ENCODE measurements at places on chromosomes 5 and 9.

DNA sequence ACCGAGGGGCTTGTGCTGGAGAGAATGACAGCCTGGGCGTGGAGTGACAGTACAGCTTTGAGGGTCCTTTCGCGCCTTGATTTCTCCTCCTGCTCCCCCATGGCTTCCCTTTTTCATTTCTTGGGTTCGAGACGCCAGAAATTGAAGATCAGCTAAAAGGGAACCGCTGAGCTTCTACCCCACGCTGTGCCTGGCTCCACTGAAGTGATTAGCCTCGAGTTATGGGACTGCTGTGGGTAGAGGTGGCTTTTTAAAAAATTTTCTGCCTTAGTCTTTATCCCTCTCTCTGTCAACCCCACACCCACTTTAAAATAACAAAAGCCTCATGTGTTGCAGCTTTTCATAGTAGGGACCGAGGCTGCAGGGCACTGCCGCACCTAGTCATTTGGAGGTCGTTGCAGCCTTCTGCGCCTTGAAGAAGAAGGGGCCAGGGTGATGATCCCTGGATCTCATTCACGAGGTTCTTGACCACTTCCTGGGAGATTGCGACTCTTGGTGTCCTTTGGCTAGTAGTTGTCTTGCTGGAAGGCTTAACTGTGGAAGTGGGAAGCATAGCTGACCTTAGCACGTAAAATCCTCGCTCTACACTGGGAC is 603 bp downstream of the PPIP5K2 start:
- DNase-seq = no peak

- DNase-seq = no peak
Observed at GRCh38 chr9:75644649-75645048, 245.8 kb upstream of the PCSK5 start.

DNA sequence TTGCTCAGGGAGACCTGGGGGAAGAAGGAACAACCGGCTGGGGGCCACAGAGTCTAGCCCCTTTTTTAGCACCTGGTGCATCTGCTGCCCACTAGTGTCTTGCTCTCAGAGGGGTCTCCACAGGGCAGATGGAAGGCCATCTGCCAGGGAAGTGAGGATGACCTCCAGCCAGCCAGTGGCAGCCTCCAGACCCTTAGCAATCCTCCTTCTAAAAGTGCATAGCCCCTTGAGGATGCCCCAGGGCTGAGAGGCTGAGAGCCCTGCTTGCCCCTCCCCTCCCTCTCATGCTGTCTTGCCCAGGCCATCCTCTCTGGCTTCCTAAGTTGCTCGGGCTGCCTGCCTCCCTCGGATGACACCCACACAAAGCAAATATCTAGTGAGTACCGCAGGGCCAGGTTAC is 81.5 kb upstream of the PANK3 start:
- DNase-seq = no peak

GRCh38 chr5:59098743-59099142 is 515.9 kb downstream of the RAB3C start:
- no peak for DNase-seq

DNA sequence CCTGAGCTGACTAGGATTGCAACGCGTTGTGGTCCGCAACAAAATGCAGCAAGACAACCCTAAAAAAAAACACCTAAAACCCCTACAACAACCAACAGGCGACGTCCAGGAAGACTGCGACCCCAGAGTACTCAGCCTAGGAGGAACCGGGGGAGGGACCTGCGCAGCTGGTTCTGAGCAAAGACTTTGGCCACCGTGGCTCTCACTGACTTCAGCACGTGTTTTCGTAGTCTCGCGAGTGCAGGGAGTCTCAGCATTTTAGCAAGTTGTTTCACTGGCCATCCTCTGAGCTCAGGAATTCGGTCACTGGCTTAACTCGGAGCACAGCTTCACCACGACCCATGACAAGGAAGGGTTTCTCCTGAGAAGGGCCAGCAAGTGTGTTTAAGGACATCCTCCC is 8.6 kb upstream of the ZDHHC11 start:
- DNase-seq = no peak

- DNase-seq = no peak
Observed at GRCh38 chr9:96219026-96219899, 82.7 kb downstream of the HSD17B3 start.

DNA sequence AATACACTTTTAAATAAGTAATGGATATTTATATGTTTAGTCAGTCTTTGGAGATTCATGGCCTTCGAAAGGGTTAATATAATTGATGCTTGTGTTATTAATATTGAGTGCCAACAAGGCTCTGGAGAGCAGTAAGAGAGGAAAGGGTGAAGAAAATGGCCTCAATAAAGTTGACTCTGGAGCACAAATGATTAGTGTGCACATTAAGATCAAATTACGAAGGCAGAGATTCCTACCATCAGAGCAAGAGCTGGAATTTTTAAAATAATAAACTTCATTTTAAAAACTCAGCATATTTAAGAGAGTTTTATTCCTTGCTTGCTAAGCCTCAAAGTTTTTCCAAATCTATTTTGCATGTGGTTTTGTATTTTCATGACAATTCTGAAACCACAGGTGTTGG is 14.8 kb downstream of the SLC44A1 start:
- no peak for DNase-seq

- no peak for DNase-seq
Observed at GRCh38 chr5:153350175-153350883, 140.1 kb upstream of the GRIA1 start.

GRCh38 chr5:170407062-170407461 is 17.9 kb upstream of the KCNMB1 start:
- DNase-seq = no peak

DNA sequence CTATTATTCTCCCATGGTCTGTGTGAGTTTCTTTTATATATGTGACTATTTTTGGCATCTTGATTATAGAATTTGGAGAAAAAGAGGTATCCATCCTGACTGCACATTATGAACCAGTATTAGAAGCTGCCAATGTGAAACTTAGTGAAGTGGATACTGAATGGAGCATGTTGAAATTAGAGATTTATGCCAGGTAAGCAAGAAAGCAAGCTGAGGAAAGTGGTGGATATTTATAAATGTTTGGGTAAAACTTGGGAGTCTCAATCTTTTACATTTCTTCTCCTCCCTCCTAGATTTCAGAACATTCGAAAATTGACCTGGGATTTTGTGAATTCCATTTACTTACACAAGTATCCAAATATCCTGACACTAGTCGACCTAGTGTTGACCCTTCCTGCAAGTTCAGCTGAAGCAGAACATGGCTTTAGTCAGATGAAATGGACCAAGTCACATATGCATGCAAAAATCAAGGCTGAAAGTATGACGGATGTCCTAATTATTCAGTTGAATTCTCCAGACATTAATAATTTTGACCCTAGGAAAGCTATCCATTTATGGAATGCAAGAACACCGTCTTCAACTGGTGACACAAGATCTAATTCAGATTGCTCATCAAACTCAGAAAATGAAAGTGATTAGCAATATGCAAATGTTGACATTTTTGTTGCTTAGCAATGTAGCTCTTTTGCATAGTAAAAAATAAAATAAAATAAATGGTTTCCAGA is 66.8 kb upstream of the IL7R start:
- DNase-seq = no peak

- DNase-seq = no peak
Observed at GRCh38 chr9:69865986-69866385, 45.4 kb downstream of the CFAP95 start.

DNA sequence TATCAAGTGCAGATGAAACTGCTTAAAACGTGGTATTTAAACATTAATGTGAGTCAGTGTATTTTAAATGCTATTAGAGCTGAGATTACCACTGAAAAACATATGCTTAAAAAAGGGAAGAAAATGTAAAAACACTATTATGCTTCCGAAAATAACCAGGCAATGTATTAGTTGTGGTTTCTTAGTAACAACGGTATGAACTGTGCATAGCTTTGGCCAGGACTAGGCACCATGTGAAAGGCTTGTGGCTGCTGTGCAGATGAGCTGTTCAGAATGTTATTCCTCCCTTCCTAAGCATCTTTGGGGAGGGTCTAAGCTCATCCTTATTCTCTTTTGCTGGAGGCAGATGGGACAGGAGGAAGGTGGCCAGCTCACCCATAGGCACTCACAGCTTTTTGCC is 84.9 kb downstream of the NTRK2 start:
- DNase-seq = no peak

DNA sequence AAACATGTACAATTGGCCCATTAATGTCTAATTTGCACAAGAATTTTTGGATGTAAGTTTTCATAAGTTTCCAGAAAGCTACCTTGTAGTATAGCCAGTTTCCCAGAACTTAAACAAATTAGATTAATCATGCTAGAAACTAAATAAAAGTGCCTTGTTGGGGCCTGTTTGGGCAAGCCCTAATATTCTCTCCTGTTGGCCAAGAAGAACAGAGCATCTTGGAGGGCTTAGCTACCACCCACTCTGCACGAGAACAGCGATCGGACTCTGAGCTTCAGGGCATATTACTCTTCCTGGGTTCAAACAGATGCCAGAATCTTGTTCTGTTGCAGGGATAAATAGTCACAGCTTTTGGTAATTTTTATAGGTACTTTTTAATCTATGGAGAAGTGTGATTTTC is 88.2 kb downstream of the GAS1 start:
- DNase-seq = no peak

DNA sequence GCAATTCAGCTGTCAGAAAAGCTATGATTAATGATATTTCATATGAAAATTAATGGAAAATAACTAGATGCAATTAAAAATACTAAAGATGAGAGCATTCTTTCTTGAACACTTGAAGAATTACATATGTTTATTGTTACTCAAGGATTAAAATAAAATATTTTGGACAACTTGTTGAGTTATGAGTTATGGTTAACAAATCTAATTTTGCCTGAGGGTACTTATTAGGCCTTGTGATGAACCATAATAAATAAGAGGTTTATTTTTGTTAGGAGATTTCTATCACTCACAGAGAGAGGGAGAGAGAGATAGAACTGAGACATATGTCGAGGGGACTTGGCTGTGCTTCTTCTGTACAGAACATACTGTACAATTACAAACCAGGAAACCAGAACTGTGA is 183.7 kb downstream of the ISL1 start:
- no peak for DNase-seq

DNA sequence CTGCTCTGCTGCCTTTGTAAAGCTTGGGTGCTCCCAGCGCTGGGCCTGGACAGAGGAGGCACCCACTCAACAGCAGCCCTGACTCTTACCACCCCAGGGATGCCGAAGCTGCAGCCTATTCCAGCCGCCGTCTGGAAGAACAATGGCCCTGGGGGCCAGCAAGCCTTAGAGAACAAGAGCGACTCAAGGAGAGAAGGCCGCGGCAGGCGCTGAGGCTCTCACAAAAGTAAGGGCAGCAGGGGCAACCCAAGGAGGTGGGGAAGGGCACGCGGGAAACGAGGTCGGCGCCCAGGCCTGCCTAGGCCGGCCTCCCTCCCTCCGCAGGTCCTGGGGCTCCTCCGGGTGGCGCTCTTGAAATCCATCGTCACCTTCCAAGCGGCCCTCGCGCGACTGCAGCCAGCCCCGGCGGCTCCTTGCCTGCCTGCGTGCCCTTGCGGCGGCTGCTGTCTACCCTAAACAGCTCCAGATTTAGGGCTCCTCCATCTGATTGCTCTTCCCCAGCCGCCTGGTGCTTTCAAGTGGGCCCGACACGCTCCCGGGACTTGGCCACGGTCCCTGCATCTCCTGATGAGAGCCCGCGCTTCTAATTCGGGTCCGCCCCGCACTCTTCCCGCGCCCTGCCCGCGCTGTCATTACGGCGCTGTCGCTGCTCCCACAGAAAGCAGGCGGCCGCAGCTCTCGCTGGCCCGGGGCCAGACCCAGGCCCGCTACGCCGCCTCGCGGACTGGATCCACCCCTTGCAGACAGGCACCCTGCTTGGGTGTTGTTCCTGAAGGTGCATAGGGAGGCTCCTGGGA is 213.3 kb downstream of the SEMA6A start:
- DNase-seq = no peak

GRCh38 chr5:143119881-143120341 is 283.6 kb downstream of the NR3C1 start:
- no peak for DNase-seq

GRCh38 chr5:111404270-111404769 is 108.0 kb downstream of the STARD4 start:
- DNase-seq = no peak
